ENCODE measurements at places on chromosomes 11 and 22.

- DNase-seq, result no peak
Measured at GRCh38 chr11:94469416-94469815, 24.2 kb downstream of the MRE11 start.

DNA sequence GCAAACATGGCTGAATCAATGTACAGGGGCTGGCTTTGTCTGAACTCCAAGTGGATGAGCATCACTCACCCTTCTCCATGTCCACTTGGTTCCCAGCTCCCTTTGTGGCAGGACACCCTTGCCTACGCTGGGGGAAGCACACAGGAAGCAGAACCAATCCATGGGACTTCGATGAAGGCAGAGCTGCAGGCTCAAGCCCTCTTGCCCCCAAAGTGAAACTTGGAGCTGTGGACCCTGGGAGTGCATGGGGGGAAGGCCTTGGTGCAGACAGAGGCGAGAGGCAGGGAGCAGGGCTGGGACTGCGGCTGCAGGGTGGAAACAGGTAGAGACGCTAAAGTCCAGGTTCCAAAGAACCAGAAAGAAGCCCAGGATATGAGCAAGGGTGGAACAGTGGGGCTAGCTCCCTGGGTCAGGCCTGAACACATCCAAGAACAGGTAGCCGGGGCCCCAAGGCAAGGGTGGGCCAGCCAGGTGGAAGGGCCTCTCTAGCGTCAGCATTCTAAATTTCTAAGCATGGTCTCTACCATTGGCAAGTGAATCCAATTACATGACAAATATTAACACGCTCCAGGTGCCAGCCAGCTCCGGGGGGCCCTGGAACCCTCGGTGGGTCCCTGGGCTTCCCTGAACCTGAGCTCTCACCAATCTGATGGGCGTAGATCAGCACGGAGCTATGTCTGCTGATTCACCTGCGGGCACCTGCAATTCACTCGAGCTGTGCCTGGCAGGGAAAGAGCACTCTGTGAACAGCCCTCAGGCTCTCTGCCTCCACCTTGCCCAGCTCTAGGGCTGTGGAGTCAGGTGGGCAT is 532.8 kb downstream of the BRD1 start:
- no peak for DNase-seq

- DNase-seq, result no peak
Measured at GRCh38 chr11:125513705-125514265, 17.7 kb upstream of the FEZ1 start.

DNA sequence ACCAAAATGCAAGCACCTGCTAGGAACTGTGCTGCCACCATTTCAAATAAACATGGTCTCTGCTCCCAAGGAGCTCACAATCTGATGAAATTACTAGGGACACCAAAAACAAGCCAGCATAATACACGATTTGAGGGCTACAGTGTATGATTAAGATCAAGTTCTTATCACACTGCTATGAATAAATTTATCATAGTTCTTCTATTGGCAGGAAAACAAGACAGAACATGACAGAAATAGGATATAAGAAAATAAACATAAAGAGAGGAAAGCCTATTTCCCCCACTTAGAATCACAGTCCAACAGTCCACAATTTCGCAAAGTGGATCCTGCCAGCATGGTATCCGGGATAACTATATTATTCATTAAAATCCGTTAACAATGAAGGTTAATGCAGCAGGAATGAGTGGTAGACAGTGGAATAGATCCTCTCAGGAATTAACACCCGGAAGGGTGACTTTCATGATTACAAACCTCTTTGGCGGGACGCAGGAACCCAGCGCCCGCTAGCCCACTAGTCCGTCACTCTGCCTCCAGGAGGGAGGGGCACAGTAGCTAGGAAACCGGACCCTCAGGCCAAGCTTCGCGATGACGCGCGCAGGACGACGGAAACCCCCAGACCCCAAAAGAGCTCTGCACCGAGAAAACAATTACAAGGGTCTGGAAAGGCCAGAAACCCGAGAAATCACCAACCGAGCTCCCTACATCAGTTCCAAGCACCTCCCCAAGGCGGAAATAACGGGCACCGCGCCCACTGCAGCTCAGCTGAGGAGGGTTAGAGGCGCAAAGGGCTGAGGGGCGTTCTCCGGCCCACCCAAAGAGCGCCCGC is 607 bp downstream of the CCDC82 start:
- DNase-seq, result no peak

- DNase-seq, result no peak
Measured at GRCh38 chr11:63802637-63803414, 10.4 kb upstream of the SPINDOC start.

DNA sequence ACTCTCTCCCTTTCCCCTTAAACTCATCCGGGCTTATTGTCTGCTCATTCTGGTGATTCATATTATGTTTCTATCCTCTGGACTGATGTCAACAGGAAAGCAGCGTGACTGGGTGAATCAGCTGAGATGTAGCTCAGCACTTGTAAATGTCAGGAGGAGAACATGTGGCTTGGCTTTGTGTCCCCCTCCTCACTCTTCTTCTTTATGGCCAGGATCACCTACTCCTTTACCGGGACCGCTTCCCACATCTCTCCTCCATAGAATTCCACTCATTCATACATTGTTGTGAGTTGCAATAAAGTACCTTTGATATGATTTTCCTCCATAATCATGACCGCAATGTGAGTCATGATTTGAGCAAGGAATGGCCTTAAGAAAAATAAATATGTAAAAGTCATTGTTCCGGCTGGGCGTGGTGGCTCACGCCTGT is 15.8 kb upstream of the SYN3 start:
- no peak for DNase-seq

- no peak for DNase-seq
Measured at GRCh38 chr22:39635719-39636118, 65.2 kb downstream of the CACNA1I start.

GRCh38 chr11:101442171-101442570 is 141.6 kb downstream of the TRPC6 start:
- no peak for DNase-seq

DNA sequence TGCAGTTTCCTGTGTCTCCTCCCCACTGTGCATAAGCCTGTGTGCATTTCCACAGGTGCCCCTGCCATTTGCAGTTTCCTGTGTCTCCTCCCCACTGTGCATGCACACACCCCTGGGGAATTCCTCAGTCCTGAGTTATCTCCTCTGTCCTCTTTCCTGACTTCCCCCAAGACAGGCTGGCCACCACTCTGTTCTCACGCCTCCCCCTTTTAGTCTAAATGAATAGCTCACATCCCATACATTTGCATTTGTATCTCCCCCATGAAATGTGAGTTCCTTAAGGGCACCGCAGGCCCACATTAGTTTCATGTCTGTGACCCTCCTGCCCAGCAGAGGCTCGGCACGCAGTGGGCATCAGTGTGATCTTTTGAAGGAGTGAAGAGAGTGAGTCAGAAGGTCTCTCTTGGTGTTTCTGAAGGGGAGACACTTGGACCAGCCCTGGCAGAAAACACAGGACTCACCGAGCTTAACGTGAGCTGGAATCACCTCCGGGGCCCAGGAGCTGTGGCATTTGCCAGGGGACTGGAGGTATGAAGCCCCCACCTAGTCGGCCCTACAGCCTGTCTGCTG is 6.2 kb downstream of the LRRC74B start:
- DNase-seq, result no peak

- DNase-seq, result no peak
Measured at GRCh38 chr11:123351375-123351774, 78.7 kb upstream of the GRAMD1B start.

GRCh38 chr11:67255864-67256263 is 10.4 kb upstream of the GRK2 start:
- no peak for DNase-seq

DNA sequence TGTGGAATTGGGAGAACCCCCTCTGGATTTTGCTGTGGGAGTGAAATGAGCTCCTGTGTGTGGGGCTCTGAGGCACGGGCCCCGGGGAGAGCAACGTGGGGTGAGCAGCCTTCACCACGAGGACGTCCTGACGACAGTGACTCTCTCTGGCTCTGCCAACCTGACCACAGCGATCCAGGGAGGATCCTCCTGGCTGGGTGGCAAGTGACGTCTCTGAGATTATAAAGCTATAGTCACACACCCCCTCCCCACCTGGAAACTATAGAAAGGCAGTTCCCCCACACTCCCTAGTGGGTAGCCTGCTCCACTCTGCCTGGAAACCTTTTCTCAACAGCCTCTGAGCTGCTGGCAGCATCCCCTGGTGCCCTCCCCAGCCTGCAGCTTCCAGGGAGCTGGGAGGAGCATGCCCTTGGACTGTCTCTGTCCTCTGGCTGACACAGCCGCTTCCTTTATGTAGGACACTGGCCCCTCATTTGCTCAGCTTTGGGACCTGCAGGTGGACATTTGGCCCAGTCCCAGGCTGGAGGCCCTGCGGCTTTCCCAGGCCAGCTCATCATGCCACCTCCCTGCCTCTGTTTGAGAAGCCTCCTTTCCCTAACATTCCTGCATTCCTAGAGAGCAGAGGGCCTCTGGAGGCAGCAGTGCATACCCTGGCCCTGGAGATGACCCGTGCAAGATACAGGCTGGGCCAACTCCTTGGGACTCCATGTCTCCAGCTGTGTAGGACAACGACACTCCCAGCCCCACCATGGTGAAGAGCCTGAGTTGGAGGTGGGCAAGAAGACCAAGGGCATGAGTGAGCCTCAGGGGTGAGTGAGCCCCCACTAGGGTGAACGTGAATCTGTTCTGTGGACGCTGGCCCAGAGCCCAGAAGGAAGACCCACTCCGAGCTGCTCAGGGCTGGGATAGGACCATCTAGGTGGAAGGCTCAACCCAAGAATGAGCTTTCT is 314.0 kb downstream of the NTM start:
- no peak for DNase-seq

GRCh38 chr11:14111496-14111895 is 149.0 kb downstream of the SPON1 start:
- DNase-seq, result no peak

DNA sequence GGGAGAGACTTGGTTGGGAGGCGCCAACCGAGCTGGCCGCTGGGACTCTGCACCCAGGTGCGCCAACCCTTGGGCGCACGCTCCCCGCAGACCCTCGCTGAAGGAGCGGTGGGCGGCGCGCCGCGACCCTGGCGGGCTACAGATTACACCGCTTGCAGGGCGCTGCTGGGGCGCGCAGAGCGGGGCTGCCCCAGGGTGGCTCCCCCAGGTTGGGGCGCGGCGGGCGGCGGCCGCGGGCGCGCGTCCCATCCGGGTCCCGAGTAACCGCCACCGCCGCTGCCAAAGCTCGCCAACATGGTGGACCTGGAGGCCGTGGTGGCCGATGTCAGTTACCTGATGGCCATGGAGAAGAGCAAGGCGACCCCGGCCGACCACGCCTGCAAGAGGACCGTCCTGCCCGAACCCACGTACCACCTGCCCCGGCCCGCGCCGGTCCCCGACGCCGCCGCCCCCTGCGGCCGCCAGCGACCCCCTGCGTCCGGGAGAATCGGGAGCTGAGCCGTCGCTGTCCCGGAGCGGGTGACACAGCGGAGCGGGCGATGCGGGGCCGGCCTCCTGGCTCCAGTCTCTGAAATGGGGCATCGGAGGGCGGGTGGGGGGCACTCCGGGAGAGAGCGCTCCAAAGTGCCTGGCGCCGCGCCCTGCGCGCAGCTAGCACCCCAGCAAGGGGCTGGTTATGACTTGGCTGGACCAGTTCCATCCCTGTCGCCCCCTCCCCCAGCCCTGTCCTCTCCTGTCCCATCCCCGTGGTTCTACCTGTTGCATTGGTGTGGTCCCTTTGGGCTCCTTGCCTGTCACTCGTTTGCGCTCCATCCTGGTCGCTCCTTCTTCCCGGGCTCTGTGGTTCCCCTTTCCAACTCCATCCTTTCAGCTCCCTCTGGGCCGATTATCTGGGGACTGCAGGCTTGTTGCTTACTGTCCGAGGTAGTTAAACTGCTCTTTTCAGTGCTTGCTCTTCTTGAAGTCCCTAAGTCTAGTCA is 143.3 kb upstream of the GRK3 start:
- DNase-seq, result no peak

DNA sequence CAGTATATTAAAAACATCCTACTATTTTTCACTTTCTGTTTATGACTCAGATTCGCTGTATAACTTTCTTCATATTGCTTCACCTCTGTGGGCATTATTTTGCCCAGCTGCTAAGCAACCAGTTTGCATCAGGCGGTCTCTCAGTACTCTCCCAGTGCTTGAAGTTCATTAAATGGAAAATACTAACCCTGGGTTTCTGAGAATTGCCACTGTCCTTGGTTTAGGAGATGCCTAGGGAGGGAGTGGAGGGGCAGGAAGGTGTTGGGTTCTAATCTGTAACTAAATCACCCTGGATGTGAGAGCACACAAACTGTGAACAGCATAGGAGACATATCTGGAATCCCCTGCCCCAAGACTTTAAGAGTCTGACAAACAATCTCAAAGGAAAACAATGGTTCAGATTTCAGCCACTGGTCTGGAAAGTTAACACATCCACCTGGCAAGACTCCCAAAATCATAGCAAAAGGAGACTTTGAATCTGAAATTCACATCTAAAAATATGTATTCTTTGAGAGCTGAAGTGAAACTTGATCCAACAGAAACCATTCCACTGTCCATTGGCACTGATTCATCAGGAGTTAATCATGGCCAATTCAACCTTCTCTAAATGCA is 540.0 kb downstream of the SOX6 start:
- no peak for DNase-seq

GRCh38 chr22:44205516-44206329 is 25.0 kb downstream of the PARVG start:
- DNase-seq, result no peak

DNA sequence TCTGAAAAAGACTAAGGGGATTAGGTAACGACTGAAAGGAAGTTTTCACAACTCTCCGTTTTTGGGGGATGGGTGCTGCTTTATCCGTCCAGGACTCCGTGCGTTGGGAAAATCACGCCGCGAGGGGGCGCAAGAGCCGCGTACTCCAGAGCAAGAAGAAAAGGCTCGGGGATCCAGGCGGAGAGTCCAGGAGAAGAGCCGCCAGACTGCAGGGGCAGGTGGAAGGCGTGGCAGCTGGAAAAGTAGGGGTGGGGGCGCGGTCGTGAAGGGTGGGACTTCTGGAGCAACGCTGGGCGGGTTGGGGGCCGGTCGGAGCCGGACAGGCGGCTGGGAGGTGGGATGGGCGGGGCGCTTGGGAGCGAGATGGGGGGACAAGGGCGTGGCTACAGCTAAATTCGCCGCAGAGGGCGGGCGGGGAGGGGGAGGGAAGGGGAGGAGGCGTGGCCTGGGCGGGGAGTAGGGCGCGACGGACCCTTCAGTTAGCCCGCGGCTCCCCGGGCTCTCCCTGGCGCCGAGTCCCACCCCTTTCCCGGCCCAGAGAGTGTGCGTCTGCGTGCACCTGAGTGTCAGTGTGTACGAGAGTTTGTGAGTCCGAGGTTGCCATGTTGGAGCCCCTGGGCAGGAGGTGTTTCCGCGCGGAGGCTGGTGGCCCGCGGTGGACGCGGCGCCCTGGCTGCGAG is 613 bp upstream of the ARHGEF17 start:
- DNase-seq, result peak; percentile 95
